ENCODE measurements at places on chromosomes 4 and X.
A peak's percentile ranks its signal among the peaks of the same experiment; 100 is the strongest.

DNA sequence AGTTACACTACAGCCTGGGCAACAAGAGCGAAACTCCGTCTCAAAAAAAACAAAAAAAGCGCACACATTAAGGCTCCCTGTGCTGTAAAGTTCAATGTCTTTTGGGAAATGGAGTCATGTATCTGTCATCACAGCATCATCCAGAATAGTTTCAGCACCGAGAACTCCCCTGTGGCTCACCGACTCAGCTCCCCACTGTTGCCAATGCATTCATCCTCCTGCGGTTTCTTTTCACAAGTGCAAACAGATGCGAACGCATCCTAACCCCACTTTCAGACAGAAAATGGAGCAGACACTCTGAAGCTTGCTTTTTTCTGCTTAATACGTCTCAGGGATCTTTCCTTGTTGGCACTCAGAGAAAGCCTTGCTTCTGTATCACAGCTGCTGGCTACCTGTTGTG lies 13.8 kb upstream of the SH3TC1 start:
- no peak for DNase-seq

- no peak for DNase-seq
Observed at GRCh38 chr4:102625232-102625930, 124.2 kb downstream of the NFKB1 start.

DNA sequence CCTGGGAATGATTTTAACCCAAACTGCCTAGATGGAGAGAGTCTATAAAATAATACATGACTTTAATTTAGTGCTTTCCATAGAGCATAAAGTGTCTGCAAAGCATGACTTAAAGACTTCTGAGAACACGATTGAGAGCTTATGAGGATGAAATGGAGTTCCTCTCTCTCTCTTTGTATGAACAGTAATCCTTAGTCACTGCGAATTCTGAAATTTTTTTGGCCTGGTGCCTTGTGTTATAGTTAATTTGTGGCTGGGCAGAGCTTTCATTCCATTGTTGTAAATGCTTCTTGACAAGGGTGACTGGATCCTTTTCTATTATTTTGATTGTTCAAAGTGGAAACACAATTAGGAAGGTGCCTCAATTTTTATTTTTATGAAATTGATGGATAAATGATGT lies 179.5 kb downstream of the CEP135 start:
- DNase-seq, result no peak

DNA sequence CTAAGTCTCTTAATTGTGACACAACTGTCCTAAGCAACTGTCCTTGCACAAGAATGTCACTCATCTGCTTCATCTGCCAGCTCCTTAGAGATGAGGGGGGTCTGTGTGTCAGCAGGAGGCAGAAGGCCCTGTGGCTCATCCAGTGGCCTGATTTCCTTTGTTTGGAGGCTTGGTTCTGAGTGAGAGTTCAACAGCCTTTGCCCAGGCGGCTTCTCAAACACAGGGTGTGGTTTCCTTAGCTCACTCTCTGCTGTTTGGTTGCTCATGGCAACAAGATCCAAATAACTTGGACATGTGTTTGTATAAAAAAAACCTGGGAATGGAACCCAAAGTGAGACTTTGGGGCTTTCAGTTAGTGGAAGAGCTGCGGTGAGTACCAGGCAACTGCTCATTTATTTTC lies 46.6 kb downstream of the MAP7D3 start:
- no peak for DNase-seq

DNA sequence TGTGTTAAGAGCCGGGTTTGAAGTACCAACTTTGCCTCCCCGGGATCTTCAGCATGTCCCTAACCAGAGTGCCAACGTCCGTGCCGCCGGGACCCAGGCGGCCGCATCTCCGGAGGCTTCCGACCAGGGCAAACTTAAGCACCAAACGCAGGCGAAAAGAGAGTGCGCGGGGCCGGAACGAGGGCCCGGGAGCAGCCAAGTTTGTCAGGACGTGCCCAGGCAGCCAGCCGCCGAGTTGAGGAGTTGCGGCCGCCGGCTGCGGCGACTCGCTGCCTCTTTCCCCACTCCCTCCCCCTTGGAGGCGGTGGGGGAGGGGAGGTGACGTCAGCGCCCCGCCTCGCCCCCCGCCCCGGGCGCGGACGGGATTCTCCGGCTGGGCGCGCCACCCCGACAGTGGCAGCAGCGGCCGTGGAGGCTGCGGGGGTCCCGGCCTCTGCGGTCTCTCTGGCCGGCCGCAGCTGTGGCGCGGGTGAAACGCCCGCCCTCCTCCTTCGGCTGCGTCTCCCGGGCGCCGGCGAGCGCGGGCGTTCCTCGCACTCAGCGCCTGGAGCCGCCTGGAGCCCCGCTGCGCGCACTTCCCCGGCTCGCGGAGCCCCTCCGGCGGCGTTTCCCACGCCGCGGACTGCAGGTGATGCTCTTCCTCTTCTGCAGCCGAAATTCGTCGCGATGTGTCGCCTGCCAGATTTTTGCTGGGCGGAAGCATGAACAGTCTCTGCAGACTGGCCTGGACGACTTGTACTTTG lies 2.9 kb upstream of the FAT1 start:
- peak; percentile 71 for DNase-seq

GRCh38 chrX:118325453-118325852 lies 20.5 kb upstream of the WDR44 start:
- DNase-seq, result no peak

- no peak for DNase-seq
Observed at GRCh38 chr4:41287005-41287404, 30.3 kb downstream of the UCHL1 start.

DNA sequence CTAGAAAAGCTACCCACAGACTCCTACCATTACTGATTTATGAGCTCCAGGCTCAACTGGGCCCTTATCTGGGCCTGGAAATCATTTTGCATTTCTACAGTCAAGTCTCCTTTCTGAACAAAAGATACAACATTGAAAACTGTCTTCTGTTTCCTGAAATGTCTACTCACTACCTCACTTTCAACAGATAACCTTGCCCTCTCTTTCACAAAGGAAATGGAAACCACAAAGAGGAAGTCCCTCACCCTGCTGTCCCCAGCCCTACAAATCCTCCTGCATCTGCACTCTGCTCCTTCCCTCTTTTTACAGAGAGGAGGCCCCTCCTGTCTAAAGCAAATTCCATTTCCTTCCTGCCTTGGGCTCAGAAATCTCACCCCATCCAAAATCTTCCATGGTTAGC lies 24.8 kb upstream of the CYBB start:
- no peak for DNase-seq

DNA sequence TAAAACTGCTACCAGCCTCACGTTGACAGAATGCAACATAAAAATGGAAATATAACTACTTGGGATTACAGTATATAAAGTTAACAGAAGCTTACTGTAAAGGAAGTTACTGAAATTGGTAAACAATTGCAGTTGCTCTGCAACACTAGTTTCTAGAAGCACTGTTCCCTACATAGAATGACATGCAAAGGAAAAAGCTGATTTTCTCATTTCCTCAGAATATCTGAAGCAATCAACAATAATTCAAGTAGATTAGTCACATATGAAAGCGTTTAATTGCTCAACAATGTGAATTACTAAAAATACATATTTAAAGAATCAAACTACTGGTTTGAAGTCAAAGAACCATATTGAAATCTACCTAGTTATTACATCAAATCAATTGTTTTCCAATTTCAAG lies 31.8 kb downstream of the PDGFC start:
- no peak for DNase-seq

DNA sequence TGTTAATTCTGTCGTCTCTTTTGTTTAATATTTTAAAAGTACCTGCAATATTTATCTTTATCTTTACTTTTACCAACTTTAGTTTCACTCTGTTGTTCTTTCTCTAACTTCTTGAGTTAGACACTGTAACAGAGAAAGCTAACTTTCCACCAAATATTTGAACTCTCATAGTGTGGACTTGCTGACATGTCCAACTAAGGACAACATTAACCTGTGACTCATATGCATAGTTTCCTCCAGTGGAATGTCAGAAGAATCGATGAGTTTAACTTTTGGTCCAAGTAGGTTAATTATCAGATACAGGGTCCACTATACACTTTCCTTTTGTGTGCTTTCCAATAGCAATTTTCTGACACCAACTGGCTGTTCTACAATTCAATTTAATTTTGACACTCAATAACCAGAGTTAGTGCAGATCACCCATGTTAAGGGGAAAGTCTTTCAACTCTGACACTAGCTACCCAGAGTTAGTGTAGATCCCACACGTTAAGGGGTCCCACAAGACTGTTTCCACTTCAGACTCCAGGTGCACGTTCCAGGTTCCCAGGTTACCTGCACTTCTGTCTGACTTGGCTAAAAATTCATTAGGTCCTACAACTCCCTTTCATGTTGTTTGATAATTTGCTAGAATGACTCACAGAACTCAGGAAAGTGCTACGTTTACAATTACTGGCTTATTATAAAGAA lies 559.0 kb upstream of the AMOT start:
- DNase-seq, result no peak

- no peak for DNase-seq
Observed at GRCh38 chrX:118182025-118182424, 65.4 kb upstream of the KLHL13 start.

DNA sequence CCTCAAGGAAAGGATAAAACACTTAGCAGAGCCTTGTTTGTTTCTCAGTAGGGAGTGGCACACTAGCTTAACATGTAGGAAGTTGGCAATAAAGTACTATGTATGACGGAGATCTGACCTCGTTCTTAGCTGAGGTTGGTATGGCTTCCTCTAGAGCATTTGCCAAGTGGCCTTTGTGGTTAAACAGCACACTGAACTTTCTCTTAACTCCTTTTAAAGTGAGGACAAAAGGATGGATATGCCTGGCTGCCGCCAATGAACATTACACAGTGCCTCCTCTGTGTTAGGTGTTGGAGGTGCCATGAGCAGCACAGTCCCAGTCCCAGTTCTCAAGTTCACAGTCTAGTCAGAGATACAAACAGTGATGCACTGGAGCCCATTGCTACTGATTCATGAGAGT lies 54.4 kb downstream of the VGLL1 start:
- no peak for DNase-seq

GRCh38 chr4:48032721-48033120 lies 16.1 kb downstream of the NIPAL1 start:
- DNase-seq, result no peak

DNA sequence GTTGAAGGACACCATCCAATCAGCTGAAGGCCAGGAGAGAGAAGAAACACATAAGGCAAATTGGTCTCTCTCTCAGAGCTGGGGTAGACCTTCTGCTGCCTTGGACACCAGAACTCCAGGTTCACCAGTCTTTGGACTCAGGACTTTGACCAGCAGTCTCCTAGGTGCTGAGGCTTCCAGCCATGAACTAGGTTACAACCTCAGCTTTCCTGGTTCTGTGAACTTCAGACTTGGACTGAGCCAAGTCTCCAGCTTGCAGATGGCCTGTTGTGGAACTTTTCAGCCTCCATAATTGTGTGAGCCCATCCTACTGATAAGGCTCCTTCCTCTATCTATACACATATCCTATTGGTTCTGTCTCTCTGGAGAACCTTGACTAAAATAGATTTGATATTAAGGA lies 20.6 kb upstream of the BBS12 start:
- no peak for DNase-seq

GRCh38 chrX:153848325-153848724 lies 18.0 kb upstream of the PDZD4 start:
- no peak for DNase-seq

DNA sequence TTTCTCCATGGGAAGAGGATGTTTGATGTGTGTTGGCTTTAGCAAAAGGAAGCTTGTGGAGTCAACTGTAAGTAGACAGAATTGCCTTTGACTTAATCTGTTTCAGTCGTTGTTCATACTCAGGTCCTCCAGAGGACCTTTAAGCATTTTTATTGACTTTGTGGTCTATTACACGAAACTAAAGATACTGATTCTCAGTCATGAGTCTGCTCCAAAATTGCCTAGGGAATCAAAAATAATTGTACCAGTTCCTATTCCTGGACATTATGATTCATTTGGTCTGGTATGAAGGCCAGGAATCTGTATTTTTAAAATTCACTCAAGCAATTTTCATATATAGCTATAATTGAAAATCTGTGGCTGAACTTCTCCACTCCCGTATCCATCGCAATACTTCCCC lies 38.6 kb downstream of the AR start:
- DNase-seq, result no peak

DNA sequence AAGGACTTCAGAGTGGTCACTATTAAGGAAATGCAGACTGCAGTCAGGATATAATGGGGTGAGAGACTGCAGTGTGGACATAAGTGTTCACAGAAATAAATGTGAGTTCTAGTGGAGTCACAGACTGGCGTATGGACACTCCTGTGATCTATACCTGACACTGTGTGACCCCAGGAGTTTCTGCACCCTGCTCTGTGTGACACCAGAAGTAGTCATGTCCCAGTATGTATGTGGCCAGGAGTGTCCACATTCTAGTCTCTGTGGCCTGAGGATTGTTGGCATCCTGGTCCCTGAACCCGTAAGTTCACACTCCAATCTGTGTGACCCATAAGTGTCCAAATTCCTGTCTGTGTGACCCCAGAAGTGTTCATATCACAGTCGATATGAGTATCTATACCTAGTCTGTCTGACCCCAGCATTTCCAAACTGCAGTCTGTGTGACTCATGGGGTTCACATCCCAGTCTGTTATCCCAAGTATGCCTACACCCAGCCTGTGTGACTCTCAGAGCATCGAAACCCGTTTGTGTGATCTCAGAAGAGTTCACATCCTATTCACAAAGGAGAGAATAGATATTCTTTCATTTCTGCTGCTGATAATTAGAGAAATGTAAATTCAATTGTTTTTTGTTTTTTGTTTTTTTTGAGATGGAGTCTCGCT lies 16.3 kb downstream of the WDR13 start:
- no peak for DNase-seq

DNA sequence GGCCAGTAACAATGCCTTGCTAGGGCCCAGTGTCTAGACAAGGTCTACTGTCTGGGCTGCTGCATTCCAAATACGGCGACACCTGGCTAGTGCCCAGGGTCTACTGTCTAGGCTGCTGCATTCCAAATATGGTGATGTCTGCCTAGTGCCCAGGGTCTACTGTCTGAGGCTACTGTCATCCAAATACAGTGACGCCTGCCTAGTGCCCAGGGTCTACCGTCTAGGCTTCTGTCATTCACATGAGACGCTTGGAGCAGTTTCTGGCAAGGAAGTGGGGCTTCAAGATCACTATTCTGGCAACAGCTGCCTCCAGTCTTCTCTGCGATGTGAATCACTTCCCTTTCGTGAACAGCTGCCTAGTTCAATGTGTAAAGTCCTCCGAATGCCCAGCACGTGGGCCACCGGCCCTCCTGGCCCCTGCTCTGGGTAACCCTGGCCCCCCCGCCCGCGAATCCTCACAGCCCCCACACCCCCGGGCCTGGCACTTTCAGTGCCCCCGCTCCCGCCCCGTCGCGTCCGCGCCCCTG lies 12.7 kb downstream of the ACOX3 start:
- DNase-seq, result no peak

- DNase-seq, result no peak
Observed at GRCh38 chrX:152878976-152879755, 18.7 kb upstream of the ZNF185 start.

GRCh38 chrX:85619962-85620361 lies 240.5 kb upstream of the POF1B start:
- no peak for DNase-seq

- no peak for DNase-seq
Observed at GRCh38 chr4:135192751-135193535, 991.4 kb upstream of the PABPC4L start.

- DNase-seq, result no peak
Observed at GRCh38 chr4:68655764-68656444, 14.5 kb downstream of the UGT2B15 start.

GRCh38 chrX:16474511-16474910 lies 175.4 kb upstream of the S100G start:
- no peak for DNase-seq

GRCh38 chrX:129793604-129794191 lies 13.9 kb downstream of the SASH3 start:
- DNase-seq, result peak; percentile 32

Measured in NCI-H345 (cell line).